ENCODE measurements at places on chromosomes 5 and 9.

DNA sequence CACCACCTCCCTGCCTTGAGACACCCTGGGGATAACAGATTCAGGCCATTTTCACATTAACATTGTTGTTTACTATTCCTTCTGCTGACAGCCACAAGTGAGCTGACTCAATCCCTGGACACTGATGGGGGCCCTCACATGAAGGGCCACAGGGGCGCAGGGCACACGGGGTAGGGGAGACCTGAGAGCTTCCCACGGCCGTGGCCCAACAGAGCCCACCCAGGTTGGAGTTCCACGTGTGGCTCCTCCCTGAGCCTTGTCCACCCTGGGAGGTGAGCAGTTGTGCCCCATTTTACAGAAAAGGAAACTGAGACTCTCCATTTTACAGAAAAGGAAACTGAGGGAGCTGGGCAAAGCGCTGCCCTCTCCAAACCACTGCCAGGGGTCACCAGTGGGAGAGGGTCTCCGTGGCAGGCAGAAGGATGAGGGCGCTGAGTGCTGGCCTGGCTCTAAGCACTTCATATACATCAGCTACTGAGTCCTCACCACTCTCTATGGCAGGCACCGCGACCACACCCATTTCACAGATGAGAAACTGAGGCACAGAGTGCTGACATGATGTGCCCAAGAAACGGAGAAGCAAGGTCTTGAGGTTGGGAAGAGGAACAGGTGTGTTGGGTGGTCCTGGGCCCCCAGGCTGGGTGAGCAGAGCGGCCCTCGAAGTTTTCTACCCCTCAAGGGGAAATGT lies 2.3 kb downstream of the NINJ1 start:
- DNase-seq, result no peak

GRCh38 chr5:126975796-126976195 lies 54.6 kb downstream of the MARCHF3 start:
- no peak for DNase-seq

GRCh38 chr9:135076143-135076875 lies 11.2 kb upstream of the OLFM1 start:
- no peak for DNase-seq

- DNase-seq, result no peak
Observed at GRCh38 chr5:4020400-4020799, 424.8 kb downstream of the IRX1 start.

- DNase-seq, result peak; percentile 49
Observed at GRCh38 chr9:92278110-92278509, 15.4 kb downstream of the IARS1 start.
